ENCODE measurements at places on chromosomes 3 and 15.

DNA sequence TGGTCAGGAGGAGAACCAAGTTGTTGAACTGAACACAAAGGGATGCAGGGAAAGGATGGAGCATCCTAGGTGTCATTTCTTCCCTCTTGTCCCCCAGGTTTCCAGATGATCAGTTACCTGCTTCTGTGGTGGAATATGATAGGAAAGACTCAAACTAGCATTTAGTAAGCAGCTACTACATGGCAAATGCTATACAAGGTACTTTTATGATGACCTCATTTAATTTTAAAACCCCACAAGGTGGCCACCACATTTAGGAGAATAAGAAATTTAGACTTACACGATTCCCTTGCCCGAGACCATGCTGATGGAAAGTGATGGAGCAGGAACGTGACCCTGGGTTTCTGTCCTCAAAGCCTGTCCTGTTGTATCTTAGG, 40.9 kb downstream of the CCR4 start:
- DNase-seq: no peak

- no peak for DNase-seq
Observed at GRCh38 chr3:168514252-168514651, 418.5 kb upstream of the GOLIM4 start.

- no peak for DNase-seq
Observed at GRCh38 chr3:71978150-71978721, 193.3 kb upstream of the PROK2 start.

- DNase-seq: peak; percentile 56
Observed at GRCh38 chr3:59884409-59884808, 834.6 kb upstream of the CFAP20DC start.

- no peak for DNase-seq
Observed at GRCh38 chr3:138078096-138078495, 37.3 kb downstream of the DZIP1L start.

- no peak for DNase-seq
Observed at GRCh38 chr15:32730677-32731654, 13.2 kb downstream of the GREM1 start.

DNA sequence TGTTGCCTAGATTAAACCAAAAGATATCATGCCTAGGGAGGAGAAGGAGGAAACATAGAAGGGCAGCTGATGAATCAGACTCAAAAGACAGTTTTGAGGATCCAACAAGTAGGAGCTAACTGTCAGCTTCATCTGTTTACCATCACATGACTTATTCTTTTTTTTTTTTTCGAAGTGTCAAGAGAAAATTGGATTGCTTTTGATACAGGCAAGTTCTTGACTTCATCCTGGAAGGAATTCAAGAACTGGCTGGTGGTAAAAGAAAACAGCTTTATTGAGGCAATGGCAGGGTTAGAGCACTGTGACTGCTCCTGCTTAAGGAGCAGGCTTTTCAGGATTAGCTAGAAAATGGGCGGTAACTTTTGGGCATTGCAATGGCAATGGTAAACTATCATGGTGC, 227.5 kb upstream of the KCNMB2 start:
- DNase-seq: no peak

DNA sequence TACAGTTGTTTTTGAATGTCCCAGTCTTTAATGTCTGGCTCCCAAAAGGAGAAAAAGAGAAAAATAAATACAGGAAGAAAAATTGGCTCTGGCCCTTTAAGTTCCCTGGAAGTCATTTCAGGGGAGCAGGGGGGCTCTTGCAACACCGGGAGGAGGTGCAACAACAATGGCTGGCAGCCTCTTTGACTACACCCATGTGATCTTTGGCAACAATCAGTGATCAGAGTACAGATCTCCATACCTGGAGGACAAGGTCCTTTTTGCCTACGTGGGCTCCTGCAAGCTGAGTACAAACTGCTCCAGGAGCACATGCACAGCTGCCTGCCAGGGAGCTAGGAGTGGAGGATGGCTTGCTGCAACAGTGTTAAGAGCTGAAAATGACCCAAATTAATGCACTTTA, 63.9 kb downstream of the GLCE start:
- DNase-seq: no peak

GRCh38 chr3:173993299-173993698, 595.8 kb downstream of the NLGN1 start:
- DNase-seq: no peak

- peak; percentile 25 for DNase-seq
Observed at GRCh38 chr15:40454904-40455391, 14.2 kb downstream of the BAHD1 start.

DNA sequence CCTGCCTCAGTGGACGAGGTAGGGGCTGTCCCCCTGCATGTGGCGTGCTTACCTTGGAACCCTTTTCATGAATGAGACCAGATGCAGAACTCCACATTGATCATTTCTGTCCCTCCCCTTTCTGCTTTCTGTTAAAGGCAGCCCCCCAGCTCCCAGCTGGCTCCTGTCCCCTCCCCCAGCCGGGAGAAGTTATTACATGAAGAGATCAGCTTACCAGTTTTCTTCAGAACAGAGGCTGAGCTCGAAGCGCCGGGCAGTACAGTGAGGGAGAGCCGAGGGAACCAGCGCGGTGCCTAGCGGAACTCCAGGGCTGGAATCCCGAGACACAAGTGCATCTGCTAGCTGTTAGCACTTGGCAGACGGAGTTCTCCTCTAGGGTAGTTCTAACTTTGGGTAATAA, 263.3 kb upstream of the NR2E3 start:
- no peak for DNase-seq

- no peak for DNase-seq
Observed at GRCh38 chr3:1908651-1909445, 189.8 kb upstream of the CNTN4 start.

GRCh38 chr15:71821547-71822129, 11.3 kb downstream of the NR2E3 start:
- no peak for DNase-seq

GRCh38 chr3:168073842-168074605, 21.7 kb downstream of the GOLIM4 start:
- DNase-seq: peak; percentile 52

DNA sequence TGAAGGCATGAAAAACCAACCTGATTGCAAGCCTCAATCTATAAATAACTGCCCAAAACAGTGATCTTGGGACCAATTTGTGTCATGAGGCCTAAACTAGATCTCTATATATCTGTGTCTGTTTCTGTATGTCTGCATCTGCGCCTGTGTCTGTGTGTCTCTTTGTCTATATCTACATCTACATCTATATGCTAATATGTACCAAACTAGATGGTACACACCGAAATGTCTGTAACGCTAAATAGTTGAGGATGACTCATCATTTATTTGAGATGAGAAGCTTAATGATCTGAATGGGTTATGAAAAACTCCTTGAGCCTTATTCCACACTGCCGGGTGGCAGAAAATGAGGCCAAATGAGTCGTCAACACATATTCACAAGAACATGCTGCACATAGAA, 982.3 kb downstream of the ROBO2 start:
- no peak for DNase-seq

DNA sequence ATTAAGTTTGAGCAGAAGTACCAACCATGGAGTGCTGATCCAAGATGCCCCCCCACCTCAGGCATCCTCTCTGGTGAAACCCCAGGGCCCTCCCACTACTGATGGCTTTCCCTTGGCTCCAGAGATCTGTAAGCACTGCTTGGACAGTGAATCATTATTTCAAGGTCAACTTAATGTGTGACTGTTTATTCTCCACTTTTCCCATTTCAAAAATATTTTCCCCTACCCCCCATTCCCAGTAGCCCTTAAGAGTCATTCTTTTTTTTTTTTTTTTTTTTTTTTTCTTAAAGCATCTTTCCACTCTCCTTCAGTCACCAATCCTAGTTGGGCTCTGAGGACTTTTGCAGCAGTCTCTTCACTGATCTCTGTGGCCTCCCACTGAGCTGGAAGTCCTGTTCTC, 82.6 kb downstream of the PCCB start:
- DNase-seq: no peak

DNA sequence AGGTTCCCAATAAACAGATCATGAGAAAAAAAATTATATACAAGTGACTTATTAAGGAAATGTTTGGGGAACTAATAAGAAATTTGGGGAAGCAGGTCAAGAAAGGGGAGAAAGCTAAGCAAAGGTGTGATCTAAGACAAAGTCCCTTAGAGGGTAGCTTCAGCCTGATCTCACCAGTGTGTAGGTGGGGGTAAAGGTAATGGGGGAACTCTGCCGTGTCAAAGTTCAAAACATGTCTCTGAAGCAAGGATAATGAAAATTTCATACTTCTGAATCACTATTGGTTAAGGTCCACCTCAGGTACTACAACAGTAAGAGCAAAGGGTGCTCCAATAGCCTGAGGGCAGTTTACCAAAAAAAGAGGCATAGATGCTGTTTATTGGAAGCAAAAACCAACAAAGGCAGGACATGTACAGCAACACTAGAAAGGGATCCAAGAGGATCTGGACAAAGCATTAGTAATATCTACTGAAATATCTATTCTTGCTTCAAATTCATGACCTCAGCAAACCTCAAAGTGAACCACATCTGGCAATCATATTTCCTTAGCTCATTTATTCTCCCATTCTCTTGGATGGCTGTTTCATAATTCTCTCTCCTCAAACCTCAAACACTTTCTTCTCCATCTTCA, 6.9 kb downstream of the ACAD11 start:
- DNase-seq: peak; percentile 0

DNA sequence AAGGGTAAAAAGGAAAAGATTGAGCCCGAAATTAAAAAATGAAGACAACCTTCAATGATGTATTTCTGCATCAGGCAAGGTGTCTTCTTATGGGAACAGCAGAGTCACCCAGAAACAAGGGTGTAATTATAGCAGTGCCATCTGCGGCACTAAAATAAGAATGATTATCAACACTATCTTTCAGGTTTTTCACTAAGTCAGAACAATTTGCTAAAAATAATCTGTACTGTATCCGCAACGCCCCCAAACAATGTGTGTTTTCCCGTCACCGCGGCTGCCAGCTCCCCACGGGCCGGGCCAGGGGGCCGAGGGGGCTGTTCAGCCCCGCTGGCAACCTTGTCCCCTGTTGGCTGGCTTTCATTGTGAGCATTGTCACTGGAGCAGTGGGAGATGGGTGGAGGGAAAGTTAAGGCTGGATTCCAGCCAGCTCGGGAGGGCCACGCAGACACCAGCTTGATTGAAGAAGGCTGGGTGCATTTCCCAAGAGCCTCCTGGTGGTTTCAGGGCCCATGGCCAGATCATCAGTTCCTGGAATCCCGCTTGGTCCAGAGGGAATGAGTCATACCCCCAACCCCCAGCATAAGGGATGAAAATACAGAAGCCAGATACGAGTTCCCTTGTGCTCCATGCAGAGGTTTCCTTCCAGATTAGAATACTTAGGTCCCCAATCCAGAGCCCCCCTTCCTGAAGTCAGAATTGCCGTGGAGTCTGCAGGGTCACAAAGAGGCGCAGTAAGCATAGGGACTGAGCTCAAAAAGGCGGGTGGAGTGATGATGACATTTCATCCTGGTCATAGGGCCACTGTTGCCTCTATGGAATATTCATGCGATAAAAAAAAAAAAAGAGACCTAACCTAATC, 90.2 kb upstream of the KLF13 start:
- peak; percentile 85 for DNase-seq

- no peak for DNase-seq
Observed at GRCh38 chr15:26729030-26729429, 43.8 kb downstream of the GABRB3 start.

DNA sequence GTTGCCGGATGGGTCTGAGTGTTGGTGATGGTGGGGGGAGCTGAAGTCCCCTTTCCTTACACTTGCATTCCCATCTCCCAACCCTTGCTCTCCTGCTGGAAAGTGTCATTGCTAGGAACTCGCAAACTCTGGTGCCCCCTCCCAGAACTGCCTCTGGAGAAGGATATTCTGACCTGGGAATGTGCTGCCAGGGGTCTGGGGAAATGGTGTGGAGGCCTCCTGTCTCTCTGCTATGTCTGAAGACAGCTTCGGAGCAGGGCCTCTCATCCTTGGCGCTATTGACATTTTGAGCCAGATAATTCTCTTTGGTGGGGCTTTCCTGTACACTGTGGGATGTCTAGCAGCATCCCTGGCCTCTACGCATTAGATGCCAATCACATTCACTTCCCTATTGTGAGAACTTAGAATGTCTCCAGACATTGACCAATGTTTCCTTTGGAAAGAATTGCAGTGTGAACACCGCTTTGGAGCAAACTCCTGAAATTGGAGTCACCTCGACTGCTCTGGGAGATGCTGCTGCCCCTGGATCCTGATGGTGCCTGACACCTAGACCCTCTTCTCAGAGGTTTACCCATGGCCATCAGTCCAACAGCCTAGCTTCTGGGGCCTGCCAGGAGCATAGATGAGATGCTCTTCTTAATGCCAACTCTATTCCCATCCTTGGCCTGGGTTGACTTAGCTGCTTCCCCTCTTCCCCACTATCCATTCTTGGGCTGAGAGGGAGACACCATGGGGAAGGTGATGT, 2.2 kb upstream of the KY start:
- no peak for DNase-seq

DNA sequence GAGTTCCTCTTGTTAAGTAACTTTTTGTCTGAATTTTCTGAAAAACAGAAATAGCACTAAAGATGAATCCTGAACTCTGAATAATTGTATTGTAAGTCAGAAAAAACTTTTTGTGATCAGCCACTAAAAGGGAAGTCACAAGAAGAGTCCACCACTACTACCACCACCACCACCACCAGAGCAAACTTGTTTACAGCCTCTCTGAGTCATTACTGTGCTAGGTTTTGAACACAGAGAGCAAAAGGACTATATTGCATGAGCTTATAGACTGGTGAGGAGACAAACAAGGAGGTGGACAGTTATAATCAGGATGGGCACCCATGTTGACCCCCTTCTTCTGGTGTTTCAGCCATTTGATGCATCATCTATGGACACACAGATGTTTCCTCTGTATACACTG, 141.7 kb downstream of the IL5RA start:
- DNase-seq: no peak

- peak; percentile 68 for DNase-seq
Observed at GRCh38 chr3:107429320-107430181, 52.3 kb downstream of the CCDC54 start.

DNA sequence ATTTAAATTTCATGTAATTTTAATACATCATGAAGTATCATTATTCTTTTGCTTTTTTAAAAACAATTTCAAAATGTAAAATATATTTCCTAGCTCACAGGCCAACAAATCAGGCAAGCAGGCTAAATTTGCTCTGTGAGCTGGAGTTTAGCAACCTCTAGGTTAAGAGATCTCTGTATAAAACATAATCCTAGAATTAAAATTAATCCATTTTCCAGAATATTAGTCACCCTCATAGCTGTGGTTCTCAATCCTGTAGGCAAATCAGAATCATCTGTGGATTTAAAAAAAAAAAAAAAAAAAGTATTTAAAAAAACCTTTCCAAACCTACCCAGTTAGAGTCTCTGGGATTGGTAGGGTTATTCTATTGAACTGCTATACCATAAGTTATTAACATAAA, 209.7 kb downstream of the MINAR1 start:
- no peak for DNase-seq

Data from inflammatory macrophage treated with lipopolysaccharide for 4 hours (primary cell).